CD8-positive, alpha-beta T cell (primary cell): ENCODE measurements at places on chromosomes 2 and 18. TPM values are rescaled to one million over a fixed set of nuclear protein-coding genes. Genes with fewer than 3 reads are reported as not detected.

GRCh38 chr2:86436328-86436727 lies 4.8 kb upstream of the KDM3A start:
- DNase-seq: no peak

GRCh38 chr2:23422089-23423061 lies 37.4 kb downstream of the KLHL29 start:
- no peak for DNase-seq

- DNase-seq: no peak
Measured at GRCh38 chr2:150256736-150257135, 230.7 kb downstream of the RND3 start.

- no peak for DNase-seq
Measured at GRCh38 chr2:188570370-188570769, 278.7 kb downstream of the GULP1 start.

DNA sequence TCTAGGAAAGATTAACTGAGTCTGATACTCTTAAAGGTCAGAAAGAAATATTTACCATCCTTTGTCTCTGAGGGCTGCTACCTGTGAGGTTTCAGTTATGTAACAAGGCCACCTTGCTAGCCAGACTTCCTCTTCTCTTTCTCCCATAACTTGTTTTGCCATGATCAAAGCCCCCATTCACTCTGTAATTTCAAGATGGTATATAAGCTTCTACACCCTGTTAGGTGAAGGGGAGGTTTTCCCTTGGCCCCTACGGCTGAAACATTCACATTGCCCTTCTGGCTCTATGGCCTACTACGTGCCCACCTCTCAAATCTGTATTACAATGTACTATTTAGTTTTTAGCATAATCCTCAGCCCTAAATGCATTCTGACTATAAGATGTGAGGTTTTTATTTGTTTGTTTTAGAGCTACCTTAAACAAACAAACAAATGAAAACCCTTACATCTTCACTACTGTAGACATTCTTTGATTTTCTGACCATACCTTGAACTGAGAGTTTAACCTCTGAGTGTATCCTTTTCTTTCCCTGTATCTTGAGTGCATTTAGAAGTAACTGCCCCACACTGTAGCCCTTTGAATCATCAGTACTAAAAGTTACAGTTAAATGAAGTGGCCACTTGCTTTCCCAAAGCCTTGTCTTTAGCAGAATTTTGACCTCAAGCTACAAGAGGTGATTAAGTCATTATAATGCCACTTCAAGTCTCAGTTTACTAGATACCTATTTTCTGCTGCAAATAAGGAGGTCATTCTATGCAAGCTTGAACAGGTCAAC lies 332.2 kb downstream of the SOCS6 start:
- peak; percentile 55 for DNase-seq

- no peak for DNase-seq
Measured at GRCh38 chr2:109382951-109383350, 230.8 kb downstream of the SEPTIN10 start.

- DNase-seq: no peak
Measured at GRCh38 chr2:113768770-113769169, 12.3 kb upstream of the SLC35F5 start.

DSG2 gene
- not detected for total RNA-seq

CRYBA2 gene
- total RNA-seq: not detected

IL18R1 gene
- total RNA-seq: 7.7 TPM

HOXD8 gene
- not detected for total RNA-seq
